GM20000 (cell line): ENCODE measurements at places on chromosomes 3 and 15.

- no peak for DNase-seq
Measured at GRCh38 chr3:40381904-40382616, 4.9 kb upstream of the ENTPD3 start.

GRCh38 chr15:53115563-53115962 is 325.4 kb upstream of the ONECUT1 start:
- no peak for DNase-seq

DNA sequence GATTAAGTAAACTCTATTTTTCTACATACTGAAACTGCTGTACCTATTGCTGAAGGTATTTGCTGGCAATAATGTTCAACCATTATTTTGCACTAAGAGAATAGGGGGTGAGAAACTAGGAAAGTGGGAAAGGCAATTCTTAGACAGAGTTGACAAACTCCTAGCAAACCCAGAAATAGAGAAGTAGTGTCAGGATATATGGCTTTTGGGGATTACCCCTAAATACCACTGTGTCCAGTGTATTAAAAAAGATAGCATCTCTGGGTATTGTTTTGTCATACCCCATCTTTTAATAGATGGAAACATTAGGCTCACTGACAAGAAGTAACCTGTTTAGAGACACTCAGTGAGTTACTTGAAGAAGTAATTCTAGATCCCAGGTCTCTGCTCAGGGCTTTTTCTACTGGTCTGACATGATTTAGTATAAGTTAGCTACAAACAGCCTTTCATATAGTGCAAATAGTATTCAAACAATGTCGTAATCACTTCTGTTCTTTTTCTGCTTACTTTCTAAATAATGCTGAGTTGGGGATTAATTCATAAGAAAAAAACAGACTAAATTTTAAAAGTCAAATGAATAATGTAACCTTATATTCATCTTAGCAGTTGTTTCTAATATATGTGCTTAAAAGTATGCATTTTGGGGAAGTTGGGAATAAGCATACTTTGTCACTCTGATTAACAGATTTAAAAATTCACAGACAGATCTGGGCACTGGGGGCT is 107.2 kb downstream of the IL1RAP start:
- DNase-seq = no peak

GRCh38 chr15:95935852-95936251 is 394.6 kb upstream of the NR2F2 start:
- no peak for DNase-seq

GRCh38 chr3:127822041-127822681 is at the start of gene MGLL:
MGLL (minus strand) TSS chr3:127822515; CDS start chr3:127822318, 197 bp downstream.
- peak; percentile 53 for DNase-seq
